IPS DF 6.9 (cell line): ENCODE measurements at places on chromosomes 16 and 17.

- DNase-seq, result no peak
These were observed 1.5 kb downstream of the ALOXE3 start for GRCh38 chr17:8116776-8117175.

GRCh38 chr16:2842340-2843000 is 12.4 kb downstream of the ZG16B start:
- DNase-seq, result no peak

DNA sequence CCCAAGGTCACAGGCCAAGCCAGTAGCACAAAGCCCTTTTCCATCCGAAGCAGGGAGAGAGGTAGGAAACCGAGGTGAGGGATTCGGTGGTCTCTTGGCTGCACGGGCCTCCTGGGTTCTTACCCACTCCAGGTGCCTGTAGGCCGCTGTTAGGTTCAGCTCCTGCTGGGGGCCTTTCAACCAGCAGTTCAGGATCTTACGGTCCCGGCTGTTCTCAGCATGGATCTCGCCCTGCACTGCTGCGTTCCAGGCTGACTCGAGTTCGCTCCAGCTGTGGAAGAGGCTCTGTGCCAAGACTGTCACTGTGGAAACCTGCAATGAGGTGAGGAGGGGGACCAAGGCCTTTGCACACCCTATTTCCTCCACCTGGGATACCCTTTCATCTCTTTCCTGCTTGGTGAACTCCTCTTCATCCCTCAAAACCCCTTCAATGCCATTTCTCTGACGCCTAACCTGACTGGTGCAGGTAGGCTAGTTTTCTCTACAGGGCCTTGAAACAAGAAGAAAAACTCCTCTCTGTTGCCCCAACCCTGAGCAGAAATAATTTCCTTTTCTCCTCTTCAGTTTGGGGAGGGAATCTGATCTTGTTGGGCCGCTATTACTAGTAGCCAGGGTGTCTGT is 103.6 kb downstream of the RMI2 start:
- no peak for DNase-seq

DNA sequence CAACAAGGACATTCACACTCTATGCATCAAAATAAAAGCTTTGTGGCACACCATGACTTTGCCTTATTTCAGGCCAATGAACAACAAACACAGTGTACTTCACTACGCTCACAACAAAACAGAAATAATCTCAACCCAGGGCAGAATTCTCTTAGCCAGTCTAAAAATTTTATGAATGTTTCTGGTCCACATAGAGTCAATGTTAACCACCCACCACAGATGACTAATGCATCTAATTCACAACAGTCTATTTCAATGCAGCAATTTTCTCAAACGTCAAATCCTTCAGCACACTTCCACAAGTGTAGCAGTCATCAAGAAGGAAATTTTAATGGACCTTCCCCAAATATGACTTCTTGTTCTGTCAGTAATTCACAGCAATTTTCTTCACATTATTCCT is 101.7 kb downstream of the CHD9 start:
- no peak for DNase-seq

GRCh38 chr17:65194670-65195334 is 57.6 kb downstream of the RGS9 start:
- no peak for DNase-seq

GRCh38 chr16:67447508-67448076 is 16.7 kb downstream of the HSD11B2 start:
- DNase-seq, result no peak

DNA sequence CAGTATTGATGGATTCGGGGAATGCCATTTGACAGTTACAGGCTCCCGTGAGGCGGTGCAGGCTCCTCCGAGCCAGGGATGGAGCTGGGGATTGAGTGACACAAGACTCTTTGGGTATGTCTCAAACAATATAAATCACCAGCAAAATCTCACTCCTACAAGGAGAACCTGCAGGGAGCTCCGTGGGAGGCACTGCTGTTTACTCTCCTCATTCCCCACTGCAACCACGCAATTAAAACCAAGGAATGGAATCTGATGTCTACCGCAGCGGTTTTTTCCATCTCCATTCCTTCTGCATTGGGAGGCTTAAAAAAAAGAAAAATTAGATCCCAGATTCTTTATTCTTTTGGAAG is 157.9 kb downstream of the WWOX start:
- no peak for DNase-seq

DNA sequence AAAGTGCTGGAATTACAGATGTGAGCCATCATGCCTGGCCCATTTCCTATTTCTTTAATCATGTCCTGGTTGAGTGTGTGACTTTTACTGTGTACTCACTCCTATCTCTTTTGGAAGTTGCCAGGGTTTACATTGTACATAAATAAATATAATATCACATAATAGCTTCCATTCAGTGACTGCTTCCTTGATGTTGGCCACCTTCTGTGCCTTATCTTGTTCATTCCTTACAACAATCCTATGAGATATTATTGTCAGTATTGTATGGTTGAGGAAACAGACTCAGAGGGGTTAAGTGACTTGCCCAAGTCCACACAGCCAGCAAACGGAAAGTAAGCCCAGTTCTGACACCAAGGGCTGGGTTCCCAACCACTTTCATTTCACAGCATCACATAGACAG is 16.9 kb downstream of the TMC5 start:
- DNase-seq, result no peak

DNA sequence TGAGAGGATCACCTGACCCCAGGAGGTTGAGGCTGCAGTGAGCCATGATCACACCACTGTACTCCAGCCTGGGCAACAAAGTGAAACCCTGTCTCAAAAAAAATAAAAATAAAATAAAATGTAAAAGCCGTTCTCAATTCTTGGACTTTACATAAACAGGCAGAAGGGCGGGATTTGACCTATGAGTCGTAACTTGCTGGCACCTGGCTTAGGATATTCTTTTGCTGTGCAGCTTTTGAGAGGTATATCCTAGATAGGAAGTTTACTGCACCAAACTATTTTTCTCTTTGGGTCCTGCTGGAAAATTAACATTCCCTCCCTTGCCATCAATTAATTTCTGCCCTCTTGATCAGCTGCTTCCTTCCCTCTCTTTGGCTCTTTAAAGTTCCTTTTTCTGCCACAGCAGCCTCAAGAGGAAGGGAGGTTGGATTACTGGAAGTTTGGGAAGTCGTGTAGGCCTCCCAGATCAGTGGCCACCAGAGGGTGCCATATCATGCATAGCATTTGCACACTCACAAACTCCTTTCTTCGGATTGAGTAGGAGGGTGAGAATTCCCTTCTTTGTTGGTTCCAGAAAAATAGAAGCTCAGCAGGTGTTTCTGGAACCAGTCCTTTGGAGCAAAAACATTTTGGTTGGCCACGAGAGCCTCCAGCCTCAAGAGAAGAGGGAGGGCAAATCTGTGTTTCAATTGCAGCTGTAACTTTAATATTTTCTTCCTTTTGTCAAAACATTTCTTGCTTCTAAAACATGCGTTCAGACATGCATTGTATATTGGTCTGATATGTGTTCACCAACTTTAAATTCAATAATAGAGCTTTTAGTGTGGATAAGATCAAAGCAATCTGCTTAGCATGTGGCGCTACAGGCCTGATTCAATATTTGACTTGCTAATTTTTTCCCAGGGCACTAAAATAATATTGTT is 147.3 kb downstream of the CCDC182 start:
- peak; percentile 60 for DNase-seq

DNA sequence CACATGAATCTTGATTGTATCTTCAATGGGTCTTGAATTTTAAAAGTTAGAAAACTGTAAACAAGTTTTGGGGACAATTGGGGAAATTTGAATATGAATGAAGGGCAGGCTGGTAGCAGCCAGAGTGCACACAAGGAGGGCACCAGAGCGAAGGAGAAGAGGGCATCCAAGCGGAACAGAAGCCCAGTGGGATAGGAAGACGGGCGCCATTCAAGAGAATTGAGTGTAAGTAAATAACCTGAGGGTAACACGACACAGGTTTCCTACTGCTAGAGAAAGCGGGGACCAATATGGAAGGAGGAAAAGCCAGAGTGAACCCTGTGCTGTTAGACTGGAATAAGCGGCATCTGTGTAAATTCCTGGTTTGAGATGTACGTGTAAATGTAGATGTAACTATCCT is 115.1 kb upstream of the CCL2 start:
- no peak for DNase-seq

GRCh38 chr16:73275024-73275423 is 227.1 kb upstream of the ZFHX3 start:
- no peak for DNase-seq

DNA sequence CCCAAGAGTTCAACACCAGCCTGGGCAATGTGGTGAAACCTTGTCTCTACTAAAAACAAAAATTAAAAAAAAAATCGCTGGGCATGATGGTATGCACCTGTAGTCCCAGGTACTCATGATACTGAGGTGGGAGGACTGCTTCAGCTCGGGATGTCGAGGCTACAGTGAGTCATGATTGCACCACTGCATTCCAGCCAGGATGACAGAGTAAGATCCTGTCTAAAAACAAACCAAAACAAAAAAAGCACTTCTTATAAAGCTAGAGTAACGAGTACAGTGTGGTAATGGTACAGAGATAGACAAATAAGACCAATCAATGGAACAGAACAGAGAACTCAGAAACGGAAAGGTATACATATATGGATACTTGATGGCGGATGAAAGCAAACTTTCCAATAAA is 4.4 kb downstream of the NSMCE1 start:
- no peak for DNase-seq

DNA sequence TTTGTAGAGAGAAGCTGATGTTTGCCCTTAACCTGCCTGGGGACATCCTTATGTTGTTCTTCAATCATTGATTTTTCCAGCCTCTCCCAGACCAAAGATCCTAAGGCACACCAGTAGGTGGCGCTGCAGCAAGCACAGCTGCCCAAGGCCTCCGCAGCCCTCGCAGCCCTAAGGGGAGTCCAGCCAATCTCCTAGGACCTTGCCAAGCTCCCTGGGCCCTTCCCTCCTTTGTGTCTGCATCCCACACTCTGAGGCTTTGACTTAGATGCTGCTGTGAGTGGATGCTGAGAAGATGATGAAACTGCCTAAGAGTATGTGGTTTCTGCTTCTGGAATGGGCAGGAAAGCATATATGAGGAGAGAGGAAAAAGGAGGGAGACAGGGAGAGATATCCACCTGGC is 47.1 kb downstream of the SPACA3 start:
- DNase-seq, result peak; percentile 33

DNA sequence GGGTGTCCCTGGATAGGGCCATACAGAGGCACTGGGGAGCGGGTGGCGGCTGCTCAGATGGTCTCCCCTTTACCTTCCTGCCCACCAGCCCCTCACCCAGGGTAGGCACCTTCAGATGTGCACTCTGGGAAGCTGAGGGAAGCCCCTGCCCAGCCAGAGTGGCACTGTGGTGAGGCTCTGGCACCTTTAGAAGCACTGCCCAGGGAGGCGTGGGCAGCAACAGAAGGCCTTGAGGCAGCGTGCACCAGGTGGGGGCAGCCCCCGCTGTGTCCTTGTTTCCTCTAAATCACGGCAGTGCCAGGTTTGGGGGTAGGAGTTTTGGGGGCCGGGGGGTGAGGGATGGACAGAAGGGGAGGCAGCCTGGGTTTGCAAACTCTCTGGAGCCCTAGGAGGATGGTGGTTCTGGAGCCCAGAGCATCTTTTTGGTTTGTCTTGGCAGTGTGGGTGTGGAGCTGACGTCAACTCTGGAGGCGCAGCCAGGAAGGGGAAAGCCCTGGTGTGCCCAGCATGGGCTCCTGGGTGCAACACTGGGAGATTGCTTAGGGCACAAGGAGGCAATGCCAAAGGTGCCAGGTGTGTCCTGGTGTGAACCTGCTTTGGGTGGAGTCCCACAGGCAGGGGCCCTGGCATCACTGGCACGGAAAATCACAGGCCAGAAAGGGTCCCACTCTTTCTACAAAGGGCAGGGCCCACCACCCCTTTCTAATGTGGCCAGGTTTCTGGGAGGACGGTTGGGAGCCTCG is 23.1 kb upstream of the CDC42EP4 start:
- no peak for DNase-seq
